ENCODE measurements at places on chromosomes 7 and 10. TPM values are rescaled to one million over a fixed set of nuclear protein-coding genes. Genes with fewer than 3 reads are reported as not detected.

DNA sequence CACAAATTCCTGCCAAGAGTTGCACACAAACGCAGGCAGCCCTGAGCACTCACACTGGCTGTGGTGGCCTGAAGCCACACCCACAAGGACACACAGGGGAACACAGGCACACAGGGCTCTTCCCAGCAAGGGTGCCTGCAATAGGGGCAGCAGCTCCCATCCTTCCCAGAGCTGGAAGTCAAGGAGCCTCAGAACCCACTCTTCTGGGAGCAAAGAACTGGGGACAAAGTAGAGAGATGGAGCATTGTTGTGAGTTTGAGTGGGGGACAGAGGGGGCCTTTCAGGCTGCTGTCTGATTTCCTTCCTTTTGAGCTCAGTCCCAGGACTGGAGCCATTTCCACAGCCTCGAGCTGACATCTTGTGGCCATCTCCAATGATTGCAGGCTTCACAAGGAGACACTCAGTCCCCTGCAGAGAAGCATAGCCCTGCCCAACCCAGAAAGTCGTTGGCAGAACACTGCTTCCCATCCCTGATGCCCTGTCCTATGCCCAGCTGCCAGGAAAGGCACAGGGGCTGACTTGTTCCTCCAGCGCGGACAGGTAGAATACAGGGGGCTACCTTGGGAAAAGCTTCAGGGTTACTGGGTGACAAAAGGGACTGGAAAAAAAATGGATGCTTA is 34.4 kb upstream of the SLF2 start:
- no peaks in the 10 kb centered on the region for H3K27me3 ChIP-seq
- no peak overlapping the region for H3K27ac ChIP-seq
- DNase-seq, result no peak

C10orf62 gene
- 1.2 TPM for total RNA-seq

DNA sequence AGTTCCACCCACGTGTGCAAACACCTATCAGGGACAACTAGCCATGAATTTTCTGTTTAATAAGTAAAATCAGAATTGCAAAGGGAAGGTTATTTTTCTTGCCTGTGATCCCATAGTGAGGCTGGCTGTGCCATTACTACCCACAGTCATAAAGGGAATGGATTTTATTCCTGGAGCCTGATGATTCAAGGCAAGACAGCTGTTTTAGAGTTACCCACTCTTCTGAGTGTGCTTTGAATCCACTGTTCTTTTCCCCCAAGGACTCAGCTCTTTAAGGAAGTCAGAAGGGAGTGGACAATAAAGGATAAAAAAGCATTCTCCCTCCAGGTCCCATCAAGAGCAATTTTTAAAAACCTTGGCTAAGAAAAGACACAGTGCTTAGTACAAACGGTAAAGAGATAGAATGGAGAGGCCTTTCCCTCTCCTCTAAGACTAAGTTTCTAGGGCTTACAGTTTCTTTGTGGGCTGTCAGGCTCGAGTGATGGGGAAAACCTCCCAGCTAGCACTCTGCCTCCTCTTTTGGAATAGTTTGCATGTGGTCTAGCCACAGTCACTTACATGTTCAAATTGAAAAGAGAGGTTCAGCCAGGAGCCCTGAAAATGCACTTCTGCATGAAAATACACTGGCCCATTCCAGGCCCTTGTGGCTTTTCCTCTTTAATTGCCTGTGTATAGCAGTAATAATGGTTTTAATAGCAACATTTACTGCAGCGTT is 5.1 kb upstream of the LRRC4 start:
- no peak overlapping the region for H3K4me3 ChIP-seq
- H3K36me3 ChIP-seq, result no peaks in the 10 kb centered on the region
- no peaks in the 10 kb centered on the region for H3K27me3 ChIP-seq

DNA sequence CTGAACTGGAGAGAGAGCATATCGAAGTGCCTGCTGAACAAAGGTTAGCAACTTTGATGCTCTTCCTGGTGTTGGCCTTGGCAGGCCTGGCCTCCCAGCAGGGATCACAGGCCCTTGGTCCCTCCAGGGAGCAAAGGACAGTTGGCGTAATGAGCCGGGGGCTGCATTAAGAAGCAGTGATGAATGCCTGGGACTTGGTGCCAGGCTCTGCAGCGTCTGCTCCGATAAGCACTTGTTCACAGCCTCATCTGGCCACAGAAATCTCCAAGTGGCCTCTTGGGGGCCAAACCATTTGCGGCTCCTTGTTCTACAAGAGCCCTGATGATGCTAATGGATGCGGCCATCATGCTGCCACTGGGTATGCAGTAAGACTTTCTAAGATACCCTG is 31.8 kb downstream of the CRHR2 start:
- H3K27me3 ChIP-seq, result no peaks in the 10 kb centered on the region
- no peak for DNase-seq
- H3K4me1 ChIP-seq, result no peaks in the 10 kb centered on the region
- H3K36me3 ChIP-seq, result no peaks in the 10 kb centered on the region
- no peak overlapping the region for H3K27ac ChIP-seq

SPAM1 gene
- not detected for total RNA-seq

ARHGAP21 gene
- total RNA-seq, result 95.6 TPM

CPVL gene
- 21.0 TPM for total RNA-seq

DNA sequence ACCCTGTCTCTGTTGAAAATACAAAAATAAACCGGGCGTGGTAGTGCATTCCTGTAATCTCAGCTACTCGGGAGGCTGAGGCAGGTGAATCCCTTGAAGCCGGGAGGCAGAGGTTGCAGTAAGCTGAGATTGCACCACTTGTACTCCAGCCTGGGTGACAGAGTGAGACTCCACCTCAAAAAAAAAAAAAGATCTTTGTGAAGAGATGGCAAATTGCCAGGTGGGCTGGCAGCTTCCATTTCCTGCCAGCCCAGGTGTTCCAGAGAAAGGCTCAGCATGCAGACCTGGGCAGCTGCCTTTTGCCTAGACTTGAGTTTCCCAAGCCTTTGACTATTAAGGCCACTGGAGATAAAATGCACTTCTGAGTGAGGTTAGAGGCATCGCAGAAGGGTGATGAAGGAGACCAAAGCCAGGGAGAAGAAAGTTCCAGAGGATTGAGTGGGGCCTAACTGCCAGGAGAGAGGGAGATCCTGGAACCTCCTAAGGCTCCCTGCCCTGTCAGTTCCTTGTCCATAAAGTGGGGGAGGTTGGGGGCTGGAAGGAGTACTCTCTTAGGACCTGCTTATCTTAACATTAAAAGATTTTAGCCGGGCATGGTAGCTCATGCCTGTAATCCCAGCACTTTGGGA is 10.0 kb upstream of the DDIT4 start:
- no peaks in the 10 kb centered on the region for H3K27me3 ChIP-seq
- no peak for DNase-seq

GPRIN2 gene
- 4.8 TPM for total RNA-seq

DNA sequence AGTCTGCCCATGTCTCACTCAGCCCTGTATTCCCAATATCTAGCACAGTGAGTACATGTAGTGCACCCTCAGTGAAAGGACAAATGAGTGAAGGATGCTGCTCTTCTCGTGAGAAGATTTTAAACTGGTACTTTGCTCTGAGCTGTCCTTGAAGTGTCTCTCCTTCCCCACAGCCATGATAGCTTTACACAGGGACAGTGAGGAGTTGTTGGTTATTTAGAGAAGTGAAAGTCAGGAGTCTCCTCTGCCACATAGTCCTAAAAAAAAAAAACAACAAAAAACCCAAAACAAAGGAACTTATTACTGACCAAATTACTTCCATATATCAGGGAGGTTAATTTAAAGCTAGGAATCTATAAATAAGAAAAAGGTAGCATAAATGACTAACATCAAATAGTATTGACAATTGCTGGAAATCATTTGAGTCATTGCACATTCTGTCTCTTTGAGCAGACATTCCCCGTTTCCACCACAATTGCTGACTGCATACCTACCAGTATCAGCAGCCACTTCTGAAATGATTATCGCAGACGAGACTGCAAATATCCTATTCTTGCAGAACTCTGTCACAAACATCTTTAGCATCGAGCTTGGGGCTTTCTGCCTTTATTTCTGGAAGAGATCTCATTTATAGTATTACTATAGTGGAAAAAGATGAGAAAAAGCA is 202.1 kb downstream of the PTEN start:
- DNase-seq, result no peak
- no peaks in the 10 kb centered on the region for H3K36me3 ChIP-seq
- H3K27me3 ChIP-seq, result no peaks in the 10 kb centered on the region
- peaks cover 36% of the 10 kb centered on the region for H3K4me1 ChIP-seq
- peak overlapping the region; percentile 27 for H3K27ac ChIP-seq
- no peak overlapping the region for H3K4me3 ChIP-seq

PNLIPRP3 gene
- not detected for total RNA-seq
